ENCODE measurements at places on chromosomes 12 and 14.
A peak's percentile ranks its signal among the peaks of the same experiment; 100 is the strongest.

DNA sequence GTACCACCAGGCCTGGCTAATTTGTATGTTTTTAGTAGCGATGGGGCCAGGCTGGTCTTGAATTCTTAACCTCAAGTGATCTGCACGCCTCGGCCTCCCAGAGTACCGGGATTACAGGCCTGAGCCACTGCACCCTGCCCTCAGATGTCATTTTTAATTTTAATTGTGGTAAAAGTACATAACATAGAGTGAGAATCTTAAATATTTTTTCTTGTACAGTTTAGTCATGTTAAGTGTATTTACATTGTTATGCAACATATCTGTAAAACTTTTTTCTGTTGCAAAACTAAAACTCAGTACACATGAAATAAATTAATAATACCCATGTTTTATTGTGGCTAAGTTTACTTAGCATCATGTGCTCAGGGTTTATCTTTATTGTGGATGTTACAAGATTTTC is 231.4 kb downstream of the ALG10 start:
- no peak for DNase-seq

DNA sequence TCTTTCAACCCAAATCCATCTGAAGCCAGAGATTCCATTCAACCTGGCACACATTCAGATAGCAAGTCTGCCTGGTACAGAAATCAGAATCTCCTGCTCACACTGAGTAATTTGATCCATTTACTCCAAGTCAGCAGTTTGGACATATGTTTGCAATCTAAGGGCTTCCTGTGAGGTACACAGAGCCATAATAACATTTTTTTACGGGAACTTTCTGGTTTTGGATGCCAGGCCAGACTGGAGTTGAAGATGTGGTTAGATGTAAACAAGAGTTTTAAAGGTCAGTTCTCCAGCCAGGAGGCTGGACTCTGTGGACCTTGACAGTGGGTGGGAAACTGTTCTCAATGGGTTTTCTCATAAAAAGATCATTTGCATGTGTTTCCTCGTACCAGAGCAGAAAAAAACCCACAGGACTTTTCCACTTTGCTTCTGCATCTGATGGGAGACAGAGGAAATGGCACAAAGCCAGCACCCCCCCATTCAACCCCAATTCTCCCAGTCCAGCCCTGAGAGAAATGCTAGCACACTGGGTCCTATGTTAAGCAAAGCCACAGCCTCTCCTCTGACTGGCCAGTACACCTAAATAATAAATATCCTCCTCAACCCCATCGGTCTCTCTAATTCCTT is 17.7 kb upstream of the TSPAN11 start:
- DNase-seq, result peak; percentile 95

DNA sequence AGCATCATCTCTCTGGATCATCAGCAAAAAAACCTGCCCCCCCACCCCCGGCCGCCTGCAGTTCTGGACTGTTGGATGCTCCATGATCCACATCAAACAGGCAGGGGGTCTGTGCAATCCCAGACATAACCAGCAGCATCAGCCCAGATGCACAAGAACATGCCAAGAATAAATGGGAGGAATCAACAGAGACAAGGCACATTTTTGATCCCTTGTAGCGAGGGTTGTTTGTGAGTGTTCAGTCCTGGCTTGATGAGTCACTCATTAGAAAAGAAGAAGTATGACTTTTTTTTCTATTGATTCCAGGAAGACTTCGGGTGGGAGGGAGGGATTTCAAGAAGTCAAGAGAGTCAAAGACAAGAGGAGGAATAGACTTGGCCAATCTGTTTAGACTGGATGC is 244.2 kb downstream of the KSR2 start:
- no peak for DNase-seq

- no peak for DNase-seq
These were observed 40.0 kb upstream of the PAPOLA start for GRCh38 chr14:96461950-96462798.

GRCh38 chr14:70714055-70714550 is 72.4 kb downstream of the TTC9 start:
- DNase-seq, result peak; percentile 87

- DNase-seq, result no peak
These were observed 145.8 kb downstream of the TSPAN9 start for GRCh38 chr12:3222979-3223378.

DNA sequence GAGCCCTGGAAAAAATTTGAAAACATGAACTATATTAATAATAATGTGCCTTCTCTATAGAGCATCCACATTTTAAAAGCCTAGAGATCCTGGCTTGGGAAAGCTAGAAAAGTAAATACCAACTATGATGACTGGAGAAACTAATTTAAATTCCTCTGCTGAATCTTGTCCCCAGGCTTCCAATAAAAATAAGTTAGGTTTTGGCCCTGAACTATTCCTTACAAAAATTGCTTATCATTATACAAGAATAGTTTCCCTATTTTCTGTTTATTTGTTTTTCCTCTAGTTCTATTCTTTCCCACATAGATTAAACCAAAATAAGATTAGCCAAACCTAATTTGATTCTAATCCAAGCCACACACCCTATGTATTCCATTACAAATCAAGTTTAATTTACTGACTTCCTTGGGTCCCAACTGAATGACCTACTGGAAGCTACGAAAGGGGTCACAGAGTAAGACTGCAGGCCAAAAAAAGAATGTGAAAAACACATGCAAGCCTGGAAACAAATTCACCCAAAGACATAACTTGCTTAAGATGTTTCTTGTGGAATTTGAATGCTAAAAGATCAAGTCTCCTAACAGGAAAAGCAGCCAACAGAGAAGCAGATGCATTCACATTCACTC is 133.0 kb downstream of the PAWR start:
- peak; percentile 53 for DNase-seq

DNA sequence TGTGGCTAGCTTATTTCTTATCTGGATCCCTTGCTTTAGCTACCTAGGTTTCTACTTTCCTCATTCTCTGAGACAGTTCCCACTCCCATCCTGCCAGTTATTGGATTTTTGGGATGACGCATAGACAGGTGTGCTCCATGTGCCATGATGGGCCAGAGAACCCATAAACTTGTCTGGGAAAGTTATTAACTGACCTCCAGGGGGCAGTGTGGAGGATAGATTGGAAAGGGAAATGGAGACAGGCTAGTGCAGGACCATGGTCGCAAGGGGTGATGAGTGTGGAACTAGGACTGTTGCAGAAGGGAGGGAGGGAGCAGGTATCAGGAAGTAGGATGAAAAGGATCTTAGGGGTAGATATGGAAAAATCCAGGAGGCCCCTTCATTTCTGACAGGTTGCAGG is 80.3 kb downstream of the ESRRB start:
- DNase-seq, result peak; percentile 6

- DNase-seq, result peak; percentile 59
These were observed 8.3 kb downstream of the REC8 start for GRCh38 chr14:24179961-24180796.
